Islet precursor cell (in vitro differentiated cells): ENCODE measurements at places on chromosomes 6 and 20.

GRCh38 chr6:149128489-149129145 lies 188.9 kb upstream of the TAB2 start:
- no peak for DNase-seq

GRCh38 chr6:149095842-149096241 lies 221.7 kb upstream of the TAB2 start:
- DNase-seq: no peak

GRCh38 chr6:155066921-155067680 lies 72.0 kb downstream of the TIAM2 start:
- no peak for DNase-seq

DNA sequence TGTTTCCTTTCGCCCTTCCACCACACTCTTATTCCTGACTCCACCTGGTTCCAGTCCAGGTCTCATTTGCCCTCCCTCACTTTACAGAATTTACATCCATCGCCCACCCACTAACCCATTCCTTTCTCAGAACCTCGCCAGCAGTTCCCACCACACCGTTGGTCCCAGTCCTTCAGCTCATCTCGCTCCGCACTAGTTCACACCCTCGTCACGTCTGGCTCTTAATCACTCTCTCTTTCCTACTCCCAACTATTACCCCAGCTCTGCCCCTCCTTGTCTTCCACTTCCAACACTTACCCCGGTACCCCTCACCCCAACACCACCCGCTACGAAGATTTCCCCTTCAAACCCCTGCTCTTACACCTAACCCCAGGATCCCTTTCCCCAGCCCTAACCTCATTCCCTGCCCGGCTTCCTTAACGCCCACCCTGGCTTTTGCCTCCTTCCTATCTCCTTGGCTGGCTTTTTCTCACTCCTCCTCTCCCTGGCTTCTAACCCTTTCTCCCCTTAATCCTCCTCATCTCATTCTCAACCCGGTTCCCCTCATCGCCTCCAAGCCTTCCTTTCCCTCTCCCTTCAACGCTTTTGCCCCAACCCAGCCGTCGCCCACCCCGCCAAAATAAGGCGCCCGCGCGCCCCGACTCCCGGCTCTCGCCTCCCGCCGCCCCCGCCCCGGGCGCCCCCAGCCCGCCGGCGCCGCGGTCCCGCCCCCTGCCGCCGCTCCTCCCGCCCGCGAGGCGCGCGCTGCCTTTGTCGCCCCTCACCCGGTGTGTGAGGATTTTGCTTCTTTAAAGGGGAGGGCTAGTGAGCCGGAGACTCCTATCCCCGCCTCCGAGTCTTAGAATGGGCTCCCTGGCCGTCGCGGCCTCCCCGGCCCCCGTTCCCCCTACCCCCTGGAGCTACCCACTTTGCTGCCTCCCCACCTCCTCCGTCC lies 542 bp downstream of the USP49 start:
- DNase-seq: no peak

GRCh38 chr20:43981540-43981939 lies 66.9 kb downstream of the TOX2 start:
- no peak for DNase-seq

DNA sequence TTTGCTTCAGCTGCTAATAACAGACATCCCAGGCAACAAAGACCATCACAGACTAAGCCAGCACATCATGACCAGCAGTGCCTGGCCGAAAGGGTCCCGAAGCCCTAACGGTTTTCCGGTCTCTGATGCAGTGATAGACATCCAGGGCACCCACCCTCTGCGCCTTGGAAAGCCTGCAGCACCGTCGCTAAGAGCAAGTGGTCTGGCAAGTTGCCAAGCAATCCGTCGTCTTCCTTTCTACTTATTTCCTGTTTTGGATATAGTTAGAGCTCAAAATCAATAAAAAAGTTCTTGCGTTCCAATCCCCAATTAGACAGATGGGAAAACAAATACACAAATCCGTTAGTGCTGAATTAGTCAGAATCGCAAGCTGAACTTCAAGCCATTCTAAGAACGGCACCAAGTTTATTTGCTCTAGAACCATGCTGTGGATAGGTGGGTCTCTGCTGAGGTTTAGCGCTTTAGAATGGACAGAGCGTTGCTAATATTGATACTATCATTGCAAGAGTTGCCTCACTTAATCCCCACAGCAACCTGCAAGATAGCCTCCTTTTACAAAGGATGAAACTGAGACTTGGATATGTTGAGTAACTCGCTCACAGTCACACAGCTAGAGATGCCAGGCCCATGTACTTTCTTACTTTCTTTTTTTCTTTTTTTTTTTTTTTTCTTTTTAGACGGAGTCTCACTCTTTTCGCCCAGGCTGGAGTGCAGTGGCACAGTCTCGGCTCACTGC lies 163.3 kb upstream of the SNX9 start:
- DNase-seq: peak; percentile 35

DNA sequence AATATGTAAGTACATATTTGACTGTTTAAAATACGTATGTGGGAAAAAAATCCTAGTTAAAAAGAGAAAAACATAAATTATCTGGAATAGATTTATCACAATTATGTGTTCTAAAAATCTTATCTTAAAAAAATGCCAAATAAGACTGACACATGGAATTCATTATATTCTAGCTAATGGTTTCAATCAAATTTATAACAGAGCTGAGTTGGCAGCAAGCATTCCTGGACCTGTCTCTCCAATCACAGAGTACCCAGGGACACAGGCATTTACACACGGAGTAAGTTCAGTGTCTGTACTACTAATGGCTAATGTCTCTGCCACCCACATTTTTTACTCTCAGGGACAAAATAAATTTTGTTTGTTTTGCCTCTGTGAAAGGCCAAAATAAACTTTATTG lies 122.3 kb downstream of the RPS12 start:
- DNase-seq: no peak

DNA sequence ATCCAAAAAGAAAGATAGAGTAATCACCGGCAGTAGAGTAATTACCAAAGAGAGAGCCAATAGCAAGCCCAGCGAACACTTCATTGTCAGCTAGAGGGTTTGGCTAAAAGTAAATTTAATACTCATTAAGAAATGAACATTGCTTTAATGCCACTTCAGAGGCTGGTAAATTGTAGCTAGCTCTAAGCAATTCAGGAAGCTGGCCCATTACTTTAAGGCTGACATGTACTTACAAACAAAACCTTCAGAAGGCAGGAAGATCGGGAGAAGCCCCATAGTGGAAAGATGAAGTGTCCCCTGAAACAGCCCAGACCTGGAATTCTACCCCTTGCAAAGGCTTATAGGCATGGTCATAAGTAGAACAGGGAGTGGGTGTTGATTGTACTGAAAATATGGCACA lies 396.6 kb upstream of the ID4 start:
- no peak for DNase-seq

DNA sequence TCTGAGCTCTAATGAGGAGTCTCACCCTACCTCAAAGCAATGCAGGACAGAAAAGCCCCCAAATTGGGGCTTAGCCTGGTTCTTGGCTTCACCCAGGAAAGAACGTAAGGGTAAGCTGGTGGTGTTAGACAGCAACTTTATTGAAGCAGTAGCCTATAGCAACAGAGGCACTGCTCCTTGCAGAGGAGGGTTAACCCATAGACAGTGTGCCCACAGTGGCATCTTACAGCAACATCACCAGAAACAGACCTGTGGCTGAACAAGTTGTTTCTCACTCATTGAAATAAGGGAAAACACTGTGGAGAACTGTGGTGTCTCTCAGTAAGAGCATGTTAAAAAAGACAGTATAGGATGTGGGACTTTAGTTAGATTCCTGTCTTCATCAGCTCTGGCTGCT lies 80.4 kb upstream of the SPTLC3 start:
- no peak for DNase-seq

DNA sequence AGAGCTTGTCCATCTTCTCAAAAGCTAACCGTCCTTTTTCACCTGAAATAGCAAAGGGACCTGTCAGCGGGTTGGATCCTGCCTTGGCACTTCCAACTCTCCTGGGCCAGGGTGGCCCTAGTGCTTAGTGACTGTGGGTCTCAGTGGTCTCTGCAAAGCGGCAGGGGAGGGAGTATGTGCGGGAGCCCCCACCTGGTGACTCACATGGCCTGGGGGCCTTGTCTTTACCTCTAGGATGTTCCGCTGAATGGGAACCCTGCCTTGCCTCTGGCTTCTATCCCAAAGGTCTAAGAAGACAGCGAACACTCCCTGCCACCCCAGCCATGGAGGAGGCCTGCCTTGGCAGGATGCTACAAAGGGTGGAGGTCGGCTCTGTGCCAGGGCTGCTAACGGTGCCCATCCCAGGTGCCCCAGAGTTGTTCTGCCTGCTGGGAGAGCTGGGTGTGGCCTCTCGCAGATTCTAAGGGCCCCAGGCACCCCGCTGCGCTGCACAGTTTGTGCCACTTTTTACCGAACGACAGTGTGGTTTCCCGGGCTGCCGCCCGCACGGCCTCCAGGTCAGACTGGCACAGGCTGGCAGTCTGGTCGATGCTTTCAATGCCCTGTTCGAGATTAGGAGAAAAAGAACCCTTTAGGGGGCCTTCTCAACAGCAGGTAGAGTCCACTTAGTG lies 77.2 kb downstream of the PTPN1 start:
- no peak for DNase-seq

DNA sequence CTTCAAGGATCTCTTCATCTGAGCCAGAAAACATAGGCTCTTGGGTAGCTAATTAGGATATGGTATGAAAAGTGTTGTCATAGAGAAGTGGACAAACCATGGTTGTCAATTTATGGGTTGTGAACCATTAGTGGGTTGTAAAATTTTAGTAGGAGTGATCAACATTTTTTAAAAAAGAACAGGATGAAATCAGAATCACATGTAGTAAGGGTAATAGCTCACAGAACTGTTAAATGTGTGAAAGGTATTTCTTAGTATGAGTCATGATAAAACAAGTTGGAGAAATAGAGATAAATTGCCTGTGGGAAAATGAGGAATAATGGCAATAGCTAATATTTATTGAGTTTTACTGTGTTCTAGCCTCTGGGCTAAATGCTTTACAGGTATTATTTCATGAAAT lies 113.4 kb downstream of the MAP3K4 start:
- no peak for DNase-seq

DNA sequence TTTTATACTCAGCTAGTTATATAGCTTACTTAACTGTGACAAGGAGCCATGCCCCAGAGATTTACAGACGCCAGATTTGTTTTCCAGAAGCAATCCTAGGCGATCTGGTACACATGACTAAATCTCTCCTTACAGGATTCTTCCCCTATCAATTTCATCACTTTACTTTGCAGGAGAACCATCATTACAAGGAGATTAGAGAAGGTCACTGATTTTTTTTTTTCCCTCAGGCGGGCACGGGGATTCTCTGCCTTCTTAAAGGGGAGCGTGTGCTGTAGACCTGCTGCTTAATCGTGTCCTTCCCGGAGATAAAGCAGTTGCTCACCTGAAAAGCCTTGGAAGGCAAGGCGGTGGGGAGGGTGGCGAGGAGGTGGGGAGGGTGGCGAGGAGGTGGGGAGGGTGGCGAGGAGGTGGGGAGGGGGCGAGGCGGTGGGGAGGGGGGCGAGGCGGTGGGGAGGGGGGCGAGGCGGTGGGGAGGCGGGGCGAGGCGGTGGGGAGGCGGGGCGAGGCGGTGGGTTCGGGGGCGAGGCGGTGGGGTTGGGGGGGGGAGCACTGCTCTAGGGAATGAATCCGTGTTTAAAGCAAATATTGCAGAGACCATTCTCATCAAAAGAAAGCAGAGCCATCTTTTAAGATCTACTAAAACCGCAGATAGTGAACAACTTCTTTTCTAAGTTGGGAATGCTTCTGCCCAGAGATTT lies 14.3 kb upstream of the MRAP2 start:
- DNase-seq: no peak

GRCh38 chr6:168371185-168371584 lies 51.6 kb upstream of the DACT2 start:
- no peak for DNase-seq

DNA sequence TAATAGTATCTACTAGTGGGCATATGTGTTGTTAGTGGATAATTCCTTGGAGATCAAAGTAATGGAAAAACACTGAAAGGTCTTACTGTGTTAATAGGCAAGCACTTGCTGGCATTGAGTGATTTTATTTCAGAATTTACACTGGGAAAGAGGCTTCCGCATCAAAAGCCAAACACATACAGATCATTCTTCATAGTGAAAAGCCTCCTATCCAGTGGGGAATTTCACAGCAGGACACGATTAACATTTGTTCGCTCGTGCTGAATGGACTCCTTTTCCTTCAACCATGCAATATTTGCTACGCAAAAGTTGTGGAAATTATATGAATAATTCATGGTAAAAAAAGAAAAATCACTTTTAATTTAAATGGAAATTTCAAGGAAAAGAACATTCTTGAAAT lies 26.4 kb downstream of the GABRR1 start:
- DNase-seq: no peak
